ENCODE measurements at places on chromosomes 2 and 18. TPM values are rescaled to one million over a fixed set of nuclear protein-coding genes. Genes with fewer than 3 reads are reported as not detected.
A peak's percentile ranks its signal among the peaks of the same experiment; 100 is the strongest.

SLC14A1 gene
- not detected for total RNA-seq

MYO5B gene
- 48.4 TPM for total RNA-seq

UGT1A6 gene
- 5.1 TPM for total RNA-seq

SIGLEC15 gene
- total RNA-seq = 9.4 TPM

CMPK2 gene
- 4.3 TPM for total RNA-seq

ANKRD23 gene
- total RNA-seq = 1.1 TPM

DNA sequence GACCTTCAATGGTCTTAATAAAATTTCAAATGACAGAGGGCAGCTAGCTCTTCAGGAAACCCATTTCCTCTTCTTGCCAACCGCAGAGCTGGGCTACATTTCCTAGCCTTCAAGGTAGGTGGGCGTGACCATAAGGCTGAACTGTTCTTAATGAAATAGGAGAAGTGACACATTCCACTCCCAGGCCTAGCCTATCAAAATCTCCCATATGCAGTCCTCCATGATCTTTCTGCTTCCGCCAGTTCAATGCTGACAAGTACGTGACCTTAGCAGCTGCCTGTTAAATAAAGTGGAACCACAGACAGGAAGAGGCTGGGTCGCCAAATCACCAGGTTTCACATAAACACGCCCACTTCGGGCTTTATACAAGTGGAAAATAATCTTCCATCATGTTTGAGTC is 13.2 kb downstream of the SERPINE2 start:
- DNase-seq = no peak

GRCh38 chr2:120552800-120553481 is 182.7 kb upstream of the GLI2 start:
- no peak for DNase-seq

DNA sequence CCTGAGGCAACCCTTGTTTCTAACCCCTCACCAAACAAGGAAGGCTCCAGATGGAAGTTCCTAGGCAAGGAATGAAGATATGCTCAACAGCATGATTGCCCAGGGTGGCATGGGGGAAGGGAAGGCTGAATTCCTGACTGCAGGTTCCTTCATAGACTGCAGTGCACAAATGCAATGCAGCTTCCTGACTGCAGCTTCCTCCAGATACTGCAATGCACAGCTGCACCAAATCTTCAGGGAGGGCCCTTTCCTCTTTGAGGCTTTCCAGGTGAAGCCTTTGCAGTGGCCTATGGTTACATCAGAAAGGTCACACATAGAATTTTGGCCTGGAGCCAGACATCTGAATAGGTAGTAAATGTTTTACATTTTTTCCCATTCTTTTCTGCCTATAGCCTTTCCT is 58.8 kb upstream of the DYNAP start:
- no peak for DNase-seq

GRCh38 chr2:196260546-196260945 is 89.2 kb upstream of the STK17B start:
- DNase-seq = no peak

GRCh38 chr2:84880395-84880644 is 564 bp downstream of the TRABD2A start:
- DNase-seq = no peak

- DNase-seq = no peak
Measured at GRCh38 chr2:12708508-12709206, 8.1 kb upstream of the TRIB2 start.

- DNase-seq = no peak
Measured at GRCh38 chr2:111967018-111967417, 68.6 kb downstream of the MERTK start.

- DNase-seq = no peak
Measured at GRCh38 chr2:108591163-108591562, 56.9 kb downstream of the LIMS1 start.

- no peak for DNase-seq
Measured at GRCh38 chr18:49618742-49619681, 57.2 kb downstream of the LIPG start.

- peak; percentile 73 for DNase-seq
Measured at GRCh38 chr2:203583701-203584100, 48.6 kb upstream of the RAPH1 start.

DNA sequence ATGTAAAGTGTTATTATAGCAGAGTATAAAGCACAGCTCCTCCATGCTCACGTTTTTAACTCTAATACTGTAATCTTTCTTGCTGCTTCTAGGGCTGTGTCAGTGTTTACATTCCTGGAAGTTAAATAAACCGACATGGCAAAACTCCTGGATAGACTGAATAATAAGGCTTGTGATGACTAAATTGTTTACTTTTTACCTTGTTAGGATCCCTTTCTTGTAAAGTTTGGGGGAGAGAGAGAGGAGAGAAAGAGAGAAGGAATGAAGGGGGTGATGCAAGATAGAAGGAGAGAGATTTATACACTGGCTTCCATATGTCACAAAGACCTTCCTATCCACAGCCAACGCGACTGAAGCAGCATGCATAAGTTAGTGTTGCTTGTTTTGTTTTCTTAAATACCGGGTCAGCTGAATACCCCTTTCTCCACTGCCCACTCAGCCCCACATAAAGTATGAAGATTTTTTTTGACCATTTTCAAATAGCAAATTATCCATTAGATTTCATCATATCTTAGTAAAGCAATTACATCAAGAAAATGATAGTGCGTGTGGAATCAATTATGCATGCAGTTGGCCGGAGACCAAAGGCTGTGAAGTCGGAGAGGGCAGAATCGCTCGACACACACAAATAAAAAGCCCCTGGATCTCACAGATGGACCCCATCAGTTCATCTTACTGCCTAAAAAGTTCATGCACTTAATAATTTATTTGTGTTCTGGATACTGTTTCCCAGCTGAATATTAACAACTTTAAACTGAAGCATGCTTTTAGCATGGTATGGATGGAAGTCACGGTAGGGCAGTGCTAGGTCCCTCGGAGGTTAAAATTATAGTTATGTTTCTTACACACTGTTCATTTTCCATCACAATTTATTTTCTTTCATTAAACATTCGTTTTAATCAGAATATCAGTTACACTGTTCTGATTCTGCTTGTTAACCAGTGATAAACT is 20.1 kb downstream of the BCL11A start:
- DNase-seq = no peak

DNA sequence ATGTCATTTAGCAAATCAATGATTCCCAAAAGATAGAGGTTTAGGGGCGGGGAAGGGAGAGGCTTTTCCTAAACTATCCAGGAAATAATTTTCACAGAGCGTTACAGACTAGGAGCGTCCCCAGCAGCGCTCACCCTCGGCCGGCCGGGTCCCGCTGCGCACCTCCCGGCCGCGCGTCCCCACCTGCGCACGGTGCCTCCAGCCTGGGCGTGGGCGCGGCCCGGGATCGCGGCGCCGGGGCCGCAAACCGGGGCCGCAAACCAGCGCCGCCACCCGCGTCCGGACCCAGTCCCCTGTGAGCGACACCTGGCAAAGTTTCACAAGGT is 684 bp upstream of the ZCCHC2 start:
- DNase-seq = no peak

DNA sequence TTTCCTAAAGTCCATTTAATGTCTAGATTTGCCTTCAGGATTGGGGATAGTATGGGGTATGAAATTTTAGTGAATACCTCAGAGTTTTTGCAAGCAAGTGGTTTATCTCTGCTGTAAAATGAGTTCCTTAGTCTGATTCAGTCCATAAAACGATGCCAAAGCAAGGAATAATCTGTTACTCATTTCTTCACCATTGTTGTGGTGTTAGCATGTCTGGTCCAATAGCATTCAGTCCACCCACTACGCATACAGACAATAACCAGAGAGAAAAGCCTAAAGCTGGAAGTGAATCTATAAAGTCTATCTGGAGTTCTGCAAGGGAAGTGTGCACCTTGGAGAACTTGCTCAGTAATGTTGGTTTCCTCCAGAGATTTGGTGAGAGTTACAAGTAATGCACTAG is 12.9 kb upstream of the DPP4 start:
- DNase-seq = no peak

DNA sequence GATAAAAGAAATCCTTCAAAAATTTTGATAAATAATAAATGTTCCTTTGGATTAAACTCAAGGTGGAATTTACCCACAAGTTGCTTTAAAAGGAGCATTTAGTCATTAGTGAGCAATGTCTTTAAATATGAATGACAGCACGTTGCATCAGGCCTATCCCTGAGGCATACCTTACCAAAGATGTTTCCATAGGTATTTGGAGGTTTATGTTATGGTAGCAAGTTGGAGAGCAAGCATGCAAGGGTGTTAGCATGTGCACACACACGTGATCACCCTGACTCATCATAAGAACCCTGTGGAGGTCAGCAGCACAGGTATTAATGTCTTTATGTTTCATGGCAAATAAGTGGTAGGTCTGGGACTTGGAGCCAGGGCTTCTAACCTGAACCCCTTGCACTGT is 159.9 kb downstream of the ACTR3 start:
- DNase-seq = no peak

DNA sequence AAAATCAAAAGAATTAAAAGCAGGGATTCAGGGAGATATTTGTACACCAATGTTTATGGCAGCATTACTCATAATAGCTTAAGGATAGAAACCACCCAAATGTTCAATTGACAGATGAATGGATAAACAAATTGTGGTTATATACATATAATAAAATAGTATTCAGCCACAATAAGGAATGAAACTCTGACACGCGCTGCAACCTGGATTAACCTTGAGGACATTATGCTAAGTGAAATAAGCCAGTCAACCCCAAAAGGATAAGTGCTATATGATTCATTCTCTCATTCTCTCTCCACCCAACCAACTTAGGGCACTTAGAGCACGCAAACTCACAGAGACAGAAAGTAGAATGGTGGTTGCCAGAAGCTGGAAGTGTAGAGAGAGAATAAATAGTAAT is 216.8 kb upstream of the SLC14A2 start:
- DNase-seq = no peak

DNA sequence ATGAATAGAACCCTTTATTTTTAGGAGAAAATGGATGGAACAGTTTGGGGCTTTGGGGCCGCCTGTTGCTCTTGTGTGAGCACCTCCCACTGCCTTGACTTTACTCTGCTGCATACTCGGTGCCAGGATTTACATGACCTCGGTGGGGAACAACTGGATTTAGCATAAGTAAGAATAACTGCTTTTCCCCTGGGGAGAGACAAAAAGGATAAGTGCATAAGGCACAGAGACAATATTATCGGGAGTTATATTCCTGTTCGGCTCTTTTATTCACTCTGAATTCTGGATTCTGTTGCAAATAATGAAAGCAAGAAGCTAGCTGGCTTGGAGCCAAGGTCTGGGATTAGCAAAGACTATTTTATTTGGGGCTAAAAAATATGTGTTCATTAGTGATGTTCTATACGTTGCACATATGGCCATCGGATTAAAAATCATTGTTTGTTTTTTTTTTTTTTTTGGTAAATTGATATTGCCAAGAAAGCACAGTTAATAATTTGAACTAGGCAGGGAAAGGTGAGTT is 69.8 kb downstream of the CYBRD1 start:
- no peak for DNase-seq

DNA sequence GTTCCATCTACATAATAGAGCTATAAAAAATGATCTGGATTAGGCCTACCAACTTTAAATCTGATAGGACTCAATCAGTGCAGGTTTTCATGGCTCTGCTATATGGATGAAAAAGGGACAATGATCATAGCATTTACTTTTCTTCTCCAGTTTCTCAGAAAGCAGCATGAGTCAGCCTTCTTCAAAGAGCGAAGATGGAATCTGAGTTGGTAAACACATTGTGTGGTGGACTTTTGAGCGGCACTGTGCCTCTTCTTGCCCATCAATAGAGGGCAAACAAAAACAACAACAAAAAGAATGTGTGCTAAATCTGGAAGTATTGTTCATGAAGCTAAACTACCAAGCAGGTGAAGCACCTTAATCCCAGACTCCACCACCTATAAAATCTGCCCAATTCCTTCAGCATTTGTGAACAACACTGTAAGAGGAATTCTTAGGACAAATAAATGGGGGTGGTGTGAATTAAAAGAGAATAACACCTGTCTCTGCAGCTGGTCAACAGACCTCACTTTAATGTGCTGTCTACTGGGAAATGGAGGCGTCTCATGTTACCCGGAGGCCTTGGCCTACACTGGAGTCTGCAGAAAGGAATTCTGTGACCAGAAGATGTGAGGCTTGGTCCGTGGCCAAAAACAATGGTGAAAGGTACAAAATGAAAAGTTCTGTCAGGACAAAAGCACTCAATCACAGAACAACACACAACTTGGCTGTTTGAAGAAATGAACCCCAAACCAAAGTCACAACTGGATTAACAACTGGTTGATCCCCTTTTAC is 609.0 kb downstream of the IRS1 start:
- DNase-seq = no peak

- no peak for DNase-seq
Measured at GRCh38 chr2:240822280-240822847, 2.3 kb upstream of the KIF1A start.

DNA sequence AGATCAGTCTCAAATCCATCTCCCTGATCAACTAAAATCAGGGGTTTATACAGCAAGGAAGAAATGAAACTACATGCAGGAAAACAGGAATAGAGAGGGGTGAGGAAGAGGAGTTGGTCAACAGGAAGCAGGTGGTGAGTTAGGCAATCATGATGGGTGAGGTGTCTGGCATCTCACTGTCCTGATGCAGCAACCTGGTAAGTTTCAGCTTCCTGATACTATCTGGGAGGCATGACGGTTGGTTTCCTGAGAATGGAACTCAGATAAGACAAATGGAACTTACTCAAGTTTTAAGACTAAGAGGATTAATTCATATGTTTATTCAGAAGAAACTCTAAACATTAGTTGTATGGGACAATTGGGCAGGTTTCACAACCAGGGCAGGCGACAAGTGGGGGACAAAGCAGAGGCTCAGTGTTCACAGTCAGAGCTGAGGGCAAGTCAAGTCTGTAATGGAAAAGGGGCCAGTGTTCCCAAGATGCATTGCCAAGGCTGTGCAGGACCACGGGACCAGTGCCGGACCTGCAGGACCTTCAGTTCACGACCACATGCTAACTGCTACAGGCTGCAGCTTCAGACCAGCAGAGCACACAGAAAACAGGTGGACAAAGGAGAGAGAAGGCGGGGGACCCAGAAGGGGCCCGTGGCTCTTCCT is 17.7 kb upstream of the GALM start:
- DNase-seq = no peak

DNA sequence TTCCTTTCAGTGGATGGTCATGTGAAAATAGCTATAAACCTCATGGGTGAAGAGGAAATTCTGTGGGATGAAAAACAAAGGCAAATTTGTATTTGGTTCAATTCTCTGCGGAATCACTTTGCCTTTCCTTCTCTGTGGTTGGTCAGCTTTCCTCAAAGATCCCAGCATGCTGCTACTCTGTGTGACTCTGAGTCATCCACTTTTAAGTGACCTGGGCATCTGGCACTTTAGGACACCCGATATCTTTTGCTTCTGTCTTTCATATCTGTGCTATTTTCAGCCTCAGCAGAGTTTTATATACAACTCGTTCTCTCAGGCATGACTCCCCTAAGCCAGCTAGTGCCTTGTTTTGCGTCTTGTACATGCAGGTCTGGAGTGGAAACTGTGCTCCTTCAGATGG is 217.0 kb upstream of the PIEZO2 start:
- no peak for DNase-seq

DNA sequence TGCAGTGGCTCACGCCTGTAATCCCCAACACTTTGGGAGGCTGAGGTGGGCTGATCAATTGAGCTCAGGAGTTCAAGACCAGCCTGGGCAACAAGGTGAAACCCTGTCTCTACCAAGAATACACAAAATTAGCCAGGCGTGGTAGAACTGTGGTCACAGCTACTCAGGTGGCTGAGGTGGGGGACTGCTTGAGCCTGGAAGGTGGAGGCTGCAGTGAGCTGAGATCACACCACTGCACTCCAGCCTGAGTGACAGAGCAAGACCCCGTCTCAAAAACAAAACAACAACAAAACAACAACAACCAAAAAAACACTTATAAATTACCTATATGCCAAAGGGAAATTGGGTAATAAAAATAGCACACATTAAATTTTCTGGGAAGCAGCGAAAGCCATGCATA is 141.6 kb downstream of the HDAC4 start:
- DNase-seq = no peak
